ENCODE measurements at places on chromosomes 13 and 19.
A peak's percentile ranks its signal among the peaks of the same experiment; 100 is the strongest.

- peak; percentile 69 for DNase-seq
Measured at GRCh38 chr19:10936661-10937084, 8.1 kb downstream of the TIMM29 start.

DNA sequence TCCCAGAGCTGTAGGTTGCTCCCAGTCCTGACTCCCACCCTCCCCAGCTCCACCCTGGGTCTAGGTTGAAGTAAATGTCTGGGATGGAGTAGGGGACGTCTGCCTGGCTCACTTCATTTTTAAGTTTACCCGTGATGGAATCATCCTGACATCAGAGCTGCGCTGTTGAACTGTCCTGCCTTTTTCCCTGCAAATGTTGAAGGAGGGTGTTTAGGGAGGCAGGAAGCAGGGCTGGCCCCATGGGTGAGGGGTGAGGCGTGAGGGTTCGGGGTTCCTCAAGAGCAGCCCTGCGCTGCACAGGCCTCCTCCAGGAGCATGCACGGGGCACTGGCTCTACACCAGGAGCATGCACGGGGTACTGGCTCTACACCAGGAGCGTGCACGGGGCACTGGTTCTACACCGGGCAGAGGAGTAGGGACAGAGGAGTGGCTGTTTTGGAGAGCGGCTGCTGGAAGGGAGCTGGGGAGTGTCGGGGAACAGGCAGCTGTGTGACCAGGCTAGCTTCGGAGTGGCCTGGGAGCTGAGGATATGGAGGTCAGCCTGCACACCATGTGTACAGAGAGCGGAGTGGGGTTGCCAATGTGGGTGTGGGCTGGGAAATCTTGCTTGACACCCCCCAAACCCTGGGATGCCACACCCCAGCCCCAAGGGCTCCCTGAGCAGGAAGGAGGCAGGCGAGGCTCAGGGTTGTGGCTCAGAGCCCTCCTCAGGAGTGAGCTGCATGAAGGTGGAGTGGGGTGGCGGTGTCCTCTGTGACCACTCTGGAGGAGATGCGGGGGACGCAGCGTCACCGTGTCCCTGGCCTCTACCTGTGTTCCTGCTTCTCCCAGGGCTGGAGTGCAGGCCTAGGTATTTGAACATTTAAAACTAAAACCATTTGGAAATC is 63.3 kb downstream of the GPR12 start:
- no peak for DNase-seq

DNA sequence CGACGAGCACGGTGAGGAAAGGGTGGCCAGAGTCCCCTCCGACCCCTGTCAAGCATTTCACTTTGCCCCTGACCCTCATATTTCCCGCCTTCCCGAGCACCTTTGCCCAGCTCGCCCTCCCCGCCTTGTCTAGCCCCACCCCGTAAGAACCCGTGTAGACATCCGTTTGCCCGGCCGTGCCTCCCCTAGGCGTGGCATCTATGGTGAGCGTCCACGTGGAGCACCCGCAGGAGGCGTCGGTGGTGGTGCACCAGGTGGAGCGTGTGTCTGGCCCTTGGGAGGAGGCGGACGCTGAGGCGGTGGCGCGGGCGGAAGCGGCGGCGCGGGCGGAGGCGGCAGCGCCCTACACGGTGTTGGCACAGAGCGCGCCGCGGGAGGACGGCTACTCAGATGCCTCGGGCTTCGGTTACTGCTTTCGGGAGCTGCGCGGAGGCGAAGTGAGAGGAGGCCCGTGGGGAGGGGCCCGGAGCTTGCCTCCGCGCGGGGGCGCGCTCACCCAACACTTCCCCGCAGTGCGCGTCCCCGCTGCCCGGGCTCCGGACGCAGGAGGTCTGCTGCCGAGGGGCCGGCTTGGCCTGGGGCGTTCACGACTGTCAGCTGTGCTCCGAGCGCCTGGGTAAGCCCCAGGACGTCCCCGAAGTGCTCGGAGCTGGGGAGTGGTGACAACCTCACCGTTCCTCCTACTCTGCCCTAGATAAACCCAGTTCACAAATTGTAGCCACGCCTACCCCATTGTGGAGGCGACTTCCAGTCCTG is 4.2 kb downstream of the LTBP4 start:
- DNase-seq: peak; percentile 92

DNA sequence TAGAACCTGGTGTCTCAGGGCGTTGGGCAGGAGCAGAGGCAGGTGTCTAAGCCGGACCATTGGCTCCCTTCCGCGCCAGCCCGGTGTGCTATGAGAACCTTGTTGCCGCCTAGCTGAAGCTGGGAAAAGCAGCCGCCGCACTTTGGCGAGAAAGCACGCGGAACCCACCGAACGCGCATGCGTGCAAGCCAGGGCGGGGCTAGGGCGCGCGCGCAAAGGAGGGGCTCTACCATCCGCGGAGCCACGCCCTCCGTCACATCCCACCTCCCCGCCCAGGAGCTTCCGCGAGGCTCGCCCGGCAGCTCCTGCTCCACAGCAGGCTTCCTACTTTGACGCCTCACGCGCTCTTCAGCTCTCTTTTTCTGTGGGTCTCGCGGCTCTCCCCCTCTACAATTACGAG is 51.3 kb downstream of the WDR87 start:
- peak; percentile 5 for DNase-seq

GRCh38 chr19:33640773-33641172 is 19.0 kb downstream of the CHST8 start:
- no peak for DNase-seq

DNA sequence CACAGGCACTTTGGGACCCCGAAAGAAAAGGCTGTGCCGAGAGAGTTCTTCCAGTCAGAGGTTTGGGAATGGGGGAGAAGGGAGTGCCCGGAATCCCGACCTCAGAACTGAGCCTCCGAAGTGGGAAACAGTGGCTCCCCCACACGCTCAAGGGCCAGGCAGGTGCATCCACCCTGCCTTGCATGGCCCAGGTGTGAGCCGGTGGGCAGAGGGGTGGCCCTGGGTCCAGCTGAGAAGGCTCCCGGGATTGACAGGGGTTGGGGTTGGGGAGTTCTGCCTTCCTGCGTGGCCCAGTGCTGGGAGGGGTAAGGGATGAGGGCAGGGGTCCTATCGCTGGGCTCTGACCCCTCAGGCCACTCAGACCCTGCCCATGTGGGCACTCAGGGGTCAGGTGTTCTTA is 163.5 kb upstream of the TUBA3C start:
- no peak for DNase-seq

DNA sequence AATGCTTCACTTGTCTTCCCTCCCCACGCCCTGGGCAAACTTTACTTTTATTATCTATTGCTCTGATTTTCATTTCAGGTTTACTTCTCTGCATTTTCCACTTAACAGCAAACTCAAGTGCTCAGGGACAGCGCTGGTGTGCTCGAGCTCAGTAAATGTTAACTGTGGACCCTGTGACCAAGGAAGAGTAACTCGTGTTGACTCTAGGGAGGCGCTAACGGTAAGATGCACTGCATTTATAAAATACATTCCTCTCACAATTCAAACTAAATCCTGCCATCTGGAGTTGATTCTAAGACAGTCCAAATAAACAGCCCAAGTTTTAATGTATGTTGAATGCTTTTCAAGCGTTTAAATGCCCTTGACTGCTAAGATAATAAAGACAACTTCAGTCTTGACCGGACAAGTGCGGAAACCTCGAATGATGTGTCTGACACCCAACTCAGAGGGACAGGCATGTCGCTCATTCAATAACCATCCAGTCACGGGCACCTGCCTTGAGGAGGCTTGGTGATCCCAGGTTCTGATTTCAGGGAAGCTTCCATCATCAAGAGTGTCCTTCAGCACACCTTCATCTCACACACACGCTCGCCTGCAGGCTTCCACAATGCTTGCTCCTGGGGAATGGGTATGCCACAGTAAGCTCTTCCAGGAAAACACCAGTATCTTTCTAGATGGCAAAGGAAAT is 93.2 kb downstream of the STK24 start:
- DNase-seq: no peak

- DNase-seq: no peak
Measured at GRCh38 chr13:49869519-49869918, 66.6 kb downstream of the SPRYD7 start.

DNA sequence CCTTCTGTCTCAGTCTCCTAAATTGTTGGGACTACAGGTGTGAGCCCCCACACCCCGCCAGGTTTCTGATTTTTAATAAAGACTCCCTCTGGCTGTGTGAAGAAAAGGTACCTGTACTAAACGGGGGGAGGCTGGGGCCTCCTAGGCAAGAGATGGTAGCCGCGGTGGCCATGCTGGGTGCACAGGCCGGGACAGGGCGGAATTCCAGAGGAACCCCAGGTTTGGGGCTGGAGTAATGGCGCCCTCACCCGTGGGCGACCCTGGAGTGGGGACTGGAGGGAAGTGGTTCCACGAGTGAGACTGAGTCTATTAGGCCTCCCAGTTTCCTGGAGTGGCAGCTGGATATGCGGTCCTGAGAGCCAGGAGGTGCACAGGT is 1.6 kb upstream of the CBARP start:
- no peak for DNase-seq

DNA sequence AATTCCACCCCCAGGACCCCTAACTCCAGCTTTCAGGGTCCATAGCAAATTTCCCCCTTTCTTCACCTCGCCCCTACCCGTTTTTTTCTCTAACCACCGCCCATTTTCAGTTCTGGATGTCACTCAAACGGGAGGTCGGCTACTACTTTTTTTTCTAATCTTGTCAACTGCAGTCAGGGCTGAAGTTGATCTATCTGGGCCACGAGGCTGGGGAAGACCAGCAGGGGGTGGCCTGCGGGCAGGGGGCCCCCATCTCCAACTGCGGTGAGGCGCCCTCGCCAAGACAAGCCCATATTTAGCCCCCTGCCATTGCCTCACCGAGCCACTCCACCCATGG is 748 bp downstream of the LHFPL6 start:
- DNase-seq: no peak

GRCh38 chr13:48866249-48866648 is 109.5 kb upstream of the FNDC3A start:
- DNase-seq: no peak

GRCh38 chr19:28966737-28967399 is 246.1 kb downstream of the UQCRFS1 start:
- no peak for DNase-seq

GRCh38 chr13:96844195-96844594 is 150.1 kb downstream of the OXGR1 start:
- no peak for DNase-seq

DNA sequence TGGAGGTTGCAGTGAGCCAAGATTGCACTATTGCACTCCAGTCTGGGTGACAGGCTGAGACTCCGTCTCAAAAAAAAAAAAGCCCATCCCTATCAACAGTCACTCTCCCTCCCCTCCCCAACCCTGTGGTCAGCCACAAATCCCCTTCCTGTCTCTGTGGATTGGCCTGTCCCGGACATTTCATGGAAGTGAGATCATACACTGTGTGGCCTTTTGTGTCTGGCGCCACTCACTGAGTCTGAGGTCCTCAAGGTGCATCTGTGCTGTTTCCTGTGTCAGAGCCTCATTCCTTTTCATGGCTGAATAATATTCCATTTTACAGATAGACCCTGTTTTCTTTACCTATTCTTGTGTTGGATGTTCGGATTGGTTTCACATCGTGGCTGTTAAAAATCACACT is 149.5 kb downstream of the PTPRS start:
- DNase-seq: no peak

GRCh38 chr13:102402290-102402689 is 442 bp upstream of the FGF14 start:
- peak; percentile 21 for DNase-seq

GRCh38 chr13:85976242-85976641 is 177.0 kb upstream of the SLITRK6 start:
- DNase-seq: no peak

GRCh38 chr13:51902776-51903175 is 41.0 kb downstream of the CCDC70 start:
- no peak for DNase-seq

GRCh38 chr13:89518289-89519077 is 1829.0 kb upstream of the MIR17HG start:
- DNase-seq: no peak

DNA sequence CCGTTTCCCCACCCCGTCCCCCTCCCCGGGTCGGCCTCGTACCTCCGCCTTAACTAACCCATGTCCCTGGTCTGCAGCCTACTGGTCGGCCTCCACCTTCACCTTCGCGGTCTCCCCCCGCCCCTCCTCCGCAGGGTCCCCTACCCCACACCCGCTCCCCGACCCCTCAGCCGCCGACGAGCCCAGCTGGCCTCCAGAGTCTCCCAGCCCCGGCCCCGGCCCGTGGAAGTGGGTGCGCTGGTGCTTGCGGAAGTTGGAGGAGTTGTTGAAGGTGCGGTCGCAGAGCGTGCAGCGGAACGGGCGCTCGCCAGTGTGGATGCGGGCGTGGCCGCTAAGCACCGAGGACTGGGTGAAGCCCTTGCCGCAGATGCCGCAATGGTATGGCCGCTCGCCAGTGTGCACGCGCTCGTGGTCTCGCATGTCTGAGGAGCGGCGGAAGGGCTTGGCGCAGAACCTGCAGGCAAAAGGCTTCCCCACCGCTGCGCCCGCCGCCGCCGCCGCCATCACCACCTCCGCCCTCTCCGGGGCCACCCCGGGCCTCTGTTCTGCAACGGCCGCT is 2.6 kb downstream of the ZNF784 start:
- DNase-seq: no peak

DNA sequence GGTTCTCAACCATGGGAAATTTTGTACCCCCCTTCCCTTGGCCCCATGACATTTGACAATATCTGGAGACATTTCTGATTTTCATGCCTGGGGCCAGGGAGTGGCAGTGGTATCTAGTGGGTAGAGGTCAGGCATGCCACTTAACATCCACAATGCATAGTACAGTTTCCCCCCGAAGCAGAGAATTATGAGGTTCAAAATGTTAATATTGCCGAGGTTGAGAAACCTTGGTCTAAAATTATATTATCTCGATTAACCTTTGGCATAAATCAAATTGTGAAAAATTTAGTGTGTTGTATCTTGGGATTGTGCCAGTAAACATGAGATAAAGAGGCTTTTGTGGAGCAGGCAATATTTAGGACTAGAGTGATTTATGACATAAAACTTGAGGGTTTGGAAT is 147.9 kb downstream of the LMO7 start:
- DNase-seq: no peak

GRCh38 chr13:91520952-91521351 is 122.5 kb downstream of the GPC5 start:
- DNase-seq: no peak

GRCh38 chr19:15905026-15905425 is 7.2 kb upstream of the CYP4F2 start:
- no peak for DNase-seq

- DNase-seq: no peak
Measured at GRCh38 chr19:2325281-2326046, 2.9 kb downstream of the LSM7 start.

DNA sequence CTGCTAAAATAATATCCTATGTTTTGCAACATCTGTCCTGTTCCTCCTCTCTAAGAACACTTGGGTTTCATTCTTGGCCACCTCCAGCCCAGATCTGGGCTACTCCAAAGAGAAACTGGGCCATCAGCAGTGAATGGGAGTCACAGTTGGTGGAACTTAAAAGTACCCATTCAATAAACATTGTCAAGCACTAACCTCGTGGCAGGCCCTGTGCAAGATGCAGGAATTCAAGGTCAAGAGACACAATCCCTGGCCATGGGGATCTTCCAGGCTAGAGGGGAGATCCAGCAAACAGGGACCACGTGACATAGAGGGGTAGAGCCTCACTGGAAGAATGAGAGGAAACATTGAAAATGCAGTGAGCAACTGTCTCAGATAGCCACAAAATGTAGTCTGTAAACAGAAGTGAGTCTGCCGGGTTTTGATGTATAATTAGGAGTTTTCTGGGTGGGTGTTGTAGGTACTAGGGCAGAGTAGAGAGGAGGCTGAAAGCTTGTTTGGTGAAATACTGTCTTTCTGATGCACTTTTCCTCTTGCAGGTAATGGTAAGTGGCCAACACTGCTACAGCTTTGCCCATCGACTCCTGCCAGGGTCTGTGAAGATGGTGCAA is 14.8 kb upstream of the EID2 start:
- DNase-seq: no peak

Data from CD4-positive, alpha-beta T cell treated with Interleukin-21 for 1 hour (primary cell).